CD8-positive, alpha-beta memory T cell (primary cell): ENCODE measurements at places on chromosomes 2 and 18. TPM values are rescaled to one million over a fixed set of nuclear protein-coding genes. Genes with fewer than 3 reads are reported as not detected.

- no peak for DNase-seq
These were observed 8.8 kb downstream of the ODC1 start for GRCh38 chr2:10439185-10439879.

DNA sequence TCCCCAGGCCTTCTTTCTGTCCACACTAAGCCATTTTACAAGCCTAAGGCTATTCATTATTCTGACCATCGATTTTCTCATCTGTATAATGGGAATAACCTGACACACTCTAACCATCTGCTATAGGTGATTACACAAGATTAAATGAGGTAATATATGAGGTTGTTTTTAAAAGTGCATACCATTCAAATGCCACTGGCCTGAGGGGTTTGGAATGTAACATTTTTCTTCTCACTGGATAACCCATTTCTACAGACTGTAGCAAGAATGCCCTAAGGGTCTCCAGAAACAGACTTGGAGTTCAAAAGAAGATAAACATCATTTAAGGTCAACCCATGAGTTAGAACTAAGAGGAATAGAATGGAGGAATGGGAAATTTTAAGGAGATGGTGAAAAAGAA lies 111.7 kb upstream of the SETBP1 start:
- no peak for DNase-seq

DNA sequence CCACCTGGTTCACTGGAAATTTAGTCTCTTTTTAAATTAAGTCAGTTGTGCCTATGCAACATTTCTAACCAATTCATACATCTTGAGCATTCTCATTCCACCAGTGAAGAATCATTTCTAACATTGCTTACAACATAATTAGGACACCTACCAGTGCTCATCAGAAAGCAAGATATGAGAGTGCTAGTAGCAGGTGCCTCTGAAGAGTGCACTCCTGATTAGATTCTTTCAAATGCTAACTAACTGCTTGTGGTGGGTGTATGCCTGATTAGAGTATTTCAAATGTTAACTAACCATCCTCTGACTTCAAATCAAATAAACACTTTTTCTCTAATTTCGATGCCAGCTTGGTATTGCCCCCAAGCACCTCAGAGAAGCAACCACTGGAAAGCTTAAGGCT lies 124.3 kb upstream of the DNAJC10 start:
- no peak for DNase-seq

GRCh38 chr18:59268721-59269562 lies 4.3 kb downstream of the RAX start:
- no peak for DNase-seq

Gene EPHA4
- total RNA-seq, result 10.2 TPM
